Left ventricle myocardium inferior (tissue), 1 donor: ENCODE measurements at places on chromosomes 5 and 9. TPM values are rescaled to one million over a fixed set of nuclear protein-coding genes. Genes with fewer than 3 reads are reported as not detected.

Gene SGCD
- total RNA-seq: 98.7 TPM

Gene COL5A1
- 13.9 TPM for total RNA-seq

Gene IFNB1
- total RNA-seq: not detected

Gene PCDHGB3
- total RNA-seq: 6.3 TPM

Gene BTF3
- total RNA-seq: 386 TPM

Gene COL27A1
- total RNA-seq: 6.4 TPM

Gene TOR4A
- total RNA-seq: 16.3 TPM

Gene ZFP37
- total RNA-seq: 1.0 TPM

Gene GABRA1
- not detected for total RNA-seq

Gene CHSY3
- total RNA-seq: 0.85 TPM

Gene MARCOL
- total RNA-seq: not detected

Gene DAB2IP
- 50.7 TPM for total RNA-seq
